ENCODE measurements at places on chromosomes 1 and 21. TPM values are rescaled to one million over a fixed set of nuclear protein-coding genes. Genes with fewer than 3 reads are reported as not detected.

DNA sequence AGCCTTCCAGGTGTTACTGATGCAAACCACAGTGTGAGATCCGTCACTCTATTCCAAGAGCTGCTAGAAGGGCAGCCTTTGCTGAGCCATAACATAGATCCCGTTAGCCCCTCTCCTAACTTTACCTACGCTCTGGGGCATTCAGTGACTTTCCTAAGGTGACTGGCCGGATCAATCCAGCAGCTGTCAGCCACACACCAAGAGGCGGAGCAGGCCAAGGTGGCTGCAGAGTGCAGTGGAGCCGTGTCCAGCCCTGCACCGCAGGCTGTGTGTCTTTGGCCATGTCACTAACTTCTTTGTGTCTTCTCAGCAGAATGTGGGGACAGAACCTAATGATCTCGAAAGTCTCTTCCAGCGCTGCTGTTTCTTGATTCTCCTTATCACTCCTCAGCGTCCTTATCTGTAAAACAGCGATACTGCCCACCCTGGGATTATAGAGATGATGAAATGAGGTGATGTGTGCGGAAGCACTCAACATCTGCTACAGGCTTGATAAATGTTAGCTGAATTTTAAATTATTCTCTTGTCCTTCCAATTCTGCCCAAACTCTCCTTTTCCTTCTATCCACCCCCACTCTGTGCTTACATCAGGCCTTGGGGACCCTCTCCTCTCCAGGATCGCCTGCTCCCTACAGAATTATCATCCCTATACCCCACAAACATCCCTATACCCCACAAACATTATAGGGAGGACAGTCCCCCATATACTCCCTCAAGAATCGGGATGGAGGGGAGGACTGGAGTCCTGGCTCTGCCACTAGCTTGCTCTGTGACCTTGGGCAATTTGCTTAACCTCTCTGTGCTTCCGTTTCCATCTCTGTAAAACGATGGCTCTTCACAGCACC lies 25.8 kb upstream of the LRRN2 start:
- no peak for DNase-seq

Gene CHRM3
- total RNA-seq = 3.2 TPM

GRCh38 chr1:3467096-3468036 lies 12.9 kb downstream of the ARHGEF16 start:
- DNase-seq = no peak

DNA sequence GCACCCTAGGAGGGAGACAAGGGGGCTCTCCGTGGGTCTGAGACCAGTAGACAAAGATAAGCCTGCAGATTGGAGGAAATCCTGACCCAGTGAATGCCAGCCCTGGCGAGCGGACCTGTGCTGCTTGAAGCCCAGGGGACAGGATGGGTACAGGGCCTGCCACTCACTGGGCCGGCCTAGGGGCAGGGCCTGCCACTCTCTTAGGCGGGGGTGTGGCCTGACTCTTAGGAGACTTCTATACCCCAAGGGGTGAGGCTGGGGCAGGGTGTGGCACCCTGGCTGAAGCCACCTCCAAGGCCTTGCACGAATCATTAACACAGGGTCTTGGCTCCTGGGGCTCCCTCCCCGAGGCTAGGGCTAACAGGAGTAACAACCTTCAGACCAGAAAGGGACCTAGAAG lies 30.7 kb downstream of the TRIM62 start:
- DNase-seq = no peak

GRCh38 chr1:29743264-29743663 lies 506.9 kb downstream of the PTPRU start:
- no peak for DNase-seq

All from HT1080 (cell line).